Eye (tissue), 1 donor: ENCODE measurements at places on chromosomes 2 and 18.

- no peak for DNase-seq
Measured at GRCh38 chr2:179265082-179265510, 464 bp upstream of the SESTD1 start.

DNA sequence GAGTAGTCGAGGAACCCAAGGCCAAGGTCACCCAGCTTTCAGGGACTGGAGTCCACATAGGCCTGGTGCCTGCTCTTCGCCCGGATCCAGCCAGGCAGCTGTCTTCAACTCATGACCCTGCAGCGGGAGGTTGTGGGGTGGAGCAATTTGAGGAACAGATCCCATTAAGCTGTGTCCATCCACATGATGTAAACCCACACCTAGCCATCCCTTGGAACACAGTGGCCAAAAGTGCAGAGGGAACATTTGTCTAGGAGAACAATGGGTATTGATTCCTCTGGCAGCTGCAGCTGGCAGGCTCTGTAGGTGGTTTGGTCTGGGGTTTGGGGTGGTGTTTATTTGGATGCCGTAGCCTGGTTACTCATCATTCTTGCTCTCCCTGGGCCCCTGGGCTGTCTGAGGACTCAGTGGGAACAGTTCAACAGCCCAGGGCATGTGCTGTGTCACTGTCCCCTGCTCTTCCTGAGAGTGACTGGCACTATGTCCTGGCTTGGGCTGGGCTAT, 99.4 kb downstream of the TFCP2L1 start:
- DNase-seq: peak; percentile 29

DNA sequence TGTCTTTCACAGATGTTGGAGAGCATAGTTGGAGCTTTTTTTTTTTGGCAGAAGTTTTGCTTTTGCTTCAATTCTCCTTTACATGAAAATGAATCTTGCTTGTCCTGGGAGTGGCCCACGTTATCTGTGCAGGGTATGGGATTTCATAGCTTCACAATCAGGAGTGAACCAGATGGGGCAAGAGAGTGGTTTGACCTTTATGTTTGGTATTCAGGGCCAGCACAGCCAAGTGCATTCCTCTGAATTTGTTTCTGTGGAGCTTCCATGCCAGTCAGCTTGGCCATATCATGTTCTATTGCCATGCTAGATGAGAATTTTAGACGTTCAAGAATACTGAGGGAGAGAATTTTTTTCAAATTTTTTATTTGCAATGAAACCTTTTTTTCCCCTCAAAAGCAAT, 116.6 kb downstream of the PRPF40A start:
- no peak for DNase-seq

GRCh38 chr2:46939626-46940359, 24.2 kb upstream of the MCFD2 start:
- DNase-seq: peak; percentile 14

GRCh38 chr2:47373747-47374146, 29.2 kb upstream of the MSH2 start:
- DNase-seq: peak; percentile 19

DNA sequence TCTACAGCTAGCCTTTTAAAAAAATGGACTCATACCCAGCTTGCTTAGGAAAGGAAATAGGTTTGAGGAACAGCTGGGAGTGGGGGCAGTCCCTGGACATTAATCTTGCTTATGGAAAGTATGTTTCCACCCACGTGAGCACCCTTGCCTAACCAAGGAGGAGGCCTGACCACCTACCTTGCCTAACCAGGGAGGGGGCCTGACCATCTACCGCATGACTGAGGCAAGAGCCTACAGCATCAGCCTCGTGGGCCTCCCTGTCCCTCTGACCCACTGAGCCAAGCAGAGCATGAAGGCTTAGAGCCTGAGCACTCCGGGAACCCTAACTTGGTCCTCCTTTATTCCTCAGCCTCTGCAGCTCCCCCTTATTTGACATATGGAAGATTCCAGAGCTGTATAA, 20.2 kb downstream of the PRKAG3 start:
- no peak for DNase-seq

DNA sequence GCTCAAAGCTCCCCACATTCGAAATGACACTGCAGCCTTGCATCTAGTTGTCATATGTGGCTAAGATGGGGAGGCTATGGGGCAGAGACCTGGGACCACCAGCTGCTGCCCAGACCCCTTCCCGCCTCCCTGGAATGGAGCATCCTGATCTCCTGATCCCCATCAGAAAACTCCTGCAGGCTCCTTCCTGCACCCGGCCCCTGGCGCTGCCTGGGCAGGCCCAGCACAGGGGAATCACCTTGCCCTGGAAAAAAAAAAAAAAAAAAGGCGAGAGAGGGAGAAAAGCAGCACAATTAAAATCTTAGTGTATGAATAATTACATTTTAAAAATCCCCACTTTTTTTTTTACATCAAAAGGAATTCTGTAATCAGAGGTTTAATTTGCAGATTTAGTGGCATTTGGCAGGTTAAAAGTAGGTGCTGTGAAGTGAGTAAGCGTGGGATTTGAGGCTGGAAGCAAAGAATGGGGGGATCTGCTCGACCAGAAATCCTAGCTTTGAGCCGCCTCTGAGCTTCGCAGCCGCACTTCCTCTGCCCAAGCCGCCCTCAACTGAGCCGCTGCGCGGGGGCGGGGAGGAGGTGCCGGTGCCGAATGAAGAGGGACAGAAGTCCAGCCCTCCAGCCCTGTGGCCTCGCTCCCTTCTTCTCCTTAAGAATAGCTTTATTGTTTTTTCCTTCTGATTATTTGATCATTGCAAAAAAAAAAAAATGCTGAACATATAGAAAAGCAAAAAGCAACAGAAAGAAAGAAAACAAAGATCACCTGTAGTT, 30.0 kb downstream of the THNSL2 start:
- DNase-seq: peak; percentile 61

GRCh38 chr18:31977270-31977872, 34.4 kb upstream of the TRAPPC8 start:
- DNase-seq: peak; percentile 64

GRCh38 chr2:238158509-238159070, at the start of gene ERFE:
Gene ERFE (plus strand): TSS chr2:238158970. CDS start chr2:238159008, 38 bp downstream.
- peak; percentile 82 for DNase-seq

DNA sequence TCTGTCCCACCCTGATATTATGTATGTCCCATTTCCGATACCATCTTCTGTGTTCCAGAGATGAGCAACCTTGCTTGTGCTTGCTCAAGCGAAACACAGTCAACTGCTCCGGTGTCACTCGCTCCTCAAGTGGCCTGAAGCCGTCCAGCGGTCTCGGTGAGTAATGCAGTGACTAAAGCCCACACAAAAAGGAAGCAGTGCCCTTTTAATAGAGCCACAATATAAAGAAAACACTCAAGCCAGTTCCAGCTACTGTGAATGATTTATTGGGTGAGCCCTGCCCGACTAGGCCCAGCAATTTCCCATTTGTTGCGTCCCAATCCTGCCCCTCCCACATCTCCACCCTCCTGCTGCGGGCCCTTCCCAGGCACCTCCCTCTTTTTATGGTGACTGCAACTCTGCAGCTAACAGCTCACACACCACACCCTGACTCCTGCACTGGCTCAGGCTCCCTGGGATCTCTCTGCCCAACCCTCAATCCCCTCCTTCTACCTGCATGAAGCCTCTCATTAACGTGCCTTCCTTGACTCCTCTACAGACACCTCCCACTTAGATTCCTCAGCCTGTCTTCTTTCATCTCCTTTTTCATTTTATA, 44.2 kb upstream of the DSC1 start:
- peak; percentile 65 for DNase-seq

DNA sequence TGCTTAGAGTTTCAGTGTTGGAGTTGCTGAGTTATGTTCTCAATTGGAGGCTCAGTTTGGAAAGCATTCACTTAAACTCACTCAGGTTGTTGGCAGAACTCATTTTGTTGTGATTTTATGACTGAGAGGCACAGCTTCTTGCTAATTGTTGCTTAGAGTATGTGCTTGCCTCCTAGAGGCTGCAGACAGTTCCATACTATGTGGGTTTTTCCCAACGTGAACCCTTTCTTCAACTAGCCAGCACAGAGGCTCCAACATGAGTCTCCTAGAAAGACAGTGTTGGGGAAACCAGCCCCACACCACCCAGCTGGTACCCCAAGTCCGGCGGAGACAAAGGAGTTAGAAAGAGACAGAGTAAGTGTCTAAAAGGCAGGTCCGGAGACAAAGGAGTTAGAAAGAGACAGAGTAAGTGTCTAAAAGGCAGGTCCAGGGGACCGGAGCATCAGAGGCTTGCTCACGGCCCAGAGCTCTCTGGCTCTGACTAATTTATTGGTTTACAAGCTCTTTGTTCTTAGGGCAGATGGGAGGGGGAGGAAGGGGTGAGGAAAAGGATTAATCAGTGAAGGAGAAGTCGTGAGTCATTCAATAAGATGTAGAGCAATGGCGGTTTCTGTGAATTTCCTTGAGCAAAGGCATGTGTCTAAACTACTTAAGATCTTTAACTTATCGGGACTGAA, 999.7 kb upstream of the LRRTM1 start:
- peak; percentile 31 for DNase-seq

- no peak for DNase-seq
Measured at GRCh38 chr2:108363024-108363907, 14.5 kb upstream of the SULT1C4 start.

DNA sequence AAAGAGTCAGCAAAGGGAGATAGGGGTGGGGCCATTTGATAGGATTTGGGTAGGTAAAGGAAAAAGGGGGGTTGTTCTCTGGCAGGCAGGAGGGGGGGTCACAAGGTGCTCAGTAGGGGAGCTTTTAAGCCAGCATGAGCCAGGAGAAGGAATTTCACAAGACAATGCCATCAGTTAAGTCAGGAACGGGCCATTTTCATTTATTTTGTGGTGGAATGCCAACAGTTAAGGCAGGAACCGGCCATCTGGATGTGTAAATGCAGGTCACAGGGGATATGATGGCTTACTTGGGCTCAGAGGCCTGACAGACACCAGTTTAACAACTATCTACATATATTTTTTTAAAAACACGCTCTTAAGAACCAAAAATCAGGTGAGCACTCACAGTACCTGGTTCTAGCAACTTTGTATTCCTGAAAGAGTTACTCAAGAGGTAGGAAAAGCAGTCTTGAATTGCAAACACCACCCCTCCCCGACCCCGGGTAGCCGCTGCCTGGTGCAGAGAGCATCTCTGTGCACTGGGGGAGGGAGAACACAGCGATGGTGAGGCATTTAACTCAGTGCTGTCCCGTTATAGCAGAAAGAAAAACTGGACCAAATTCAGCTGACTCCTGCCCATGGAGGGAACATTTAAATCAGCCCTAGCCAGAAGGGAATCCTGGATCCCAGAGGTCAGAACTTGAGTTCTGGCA, 414.5 kb upstream of the KLHL29 start:
- DNase-seq: no peak

DNA sequence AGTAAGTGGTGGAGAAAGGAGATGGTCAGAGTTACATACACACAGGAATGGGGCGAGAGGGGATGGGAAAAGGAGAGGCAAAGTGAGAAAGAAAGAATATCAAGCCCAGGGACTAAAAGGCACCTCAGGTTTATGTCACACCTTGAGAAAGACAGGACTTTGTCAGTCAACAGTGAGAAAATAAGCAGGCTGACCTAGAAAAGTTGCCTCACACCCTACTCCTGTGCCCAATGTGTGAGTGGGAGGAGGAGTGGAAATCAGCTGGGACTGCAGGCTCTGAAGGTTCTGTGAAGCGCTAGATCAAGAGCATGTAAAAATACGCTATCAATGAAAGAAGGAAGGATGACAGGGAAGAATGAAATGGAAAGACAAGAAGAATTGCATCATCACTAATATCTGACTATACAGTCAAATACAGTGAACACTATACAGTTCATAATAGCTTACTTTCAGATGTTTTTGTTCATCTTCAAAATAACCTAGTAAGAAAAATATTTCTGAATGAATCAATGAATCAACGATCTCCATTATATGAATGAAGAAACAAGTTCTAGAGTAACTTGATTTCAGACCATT, 10.7 kb downstream of the VPS54 start:
- no peak for DNase-seq

- no peak for DNase-seq
Measured at GRCh38 chr2:99374747-99375146, 37.6 kb downstream of the EIF5B start.

DNA sequence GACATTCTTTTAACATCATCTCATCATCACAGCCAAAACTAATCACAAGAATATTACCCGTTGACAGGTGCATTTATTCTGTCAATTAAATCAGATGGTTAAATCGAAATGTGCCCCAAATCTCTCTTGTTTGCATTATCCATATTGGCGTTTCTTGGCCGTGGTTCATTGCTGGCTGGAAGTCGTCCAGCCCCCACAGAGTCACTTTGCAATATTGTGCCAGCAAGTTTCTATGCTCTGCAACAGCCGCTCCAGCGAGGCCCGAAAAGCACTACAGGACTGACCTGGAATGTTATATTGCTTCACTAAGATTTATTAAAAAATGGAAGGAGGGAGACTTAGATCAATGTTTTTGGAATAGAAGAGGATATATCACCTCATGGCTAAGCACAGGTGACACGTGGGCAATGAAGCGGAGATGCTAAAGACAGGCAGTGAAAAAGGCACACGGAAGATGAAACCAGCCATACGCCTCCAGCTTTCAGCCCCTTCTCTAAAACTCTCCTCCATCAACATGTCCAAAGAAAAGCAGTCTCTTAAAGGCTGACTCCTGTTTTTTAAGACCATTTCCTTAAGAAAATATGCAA, 176.8 kb upstream of the VRK2 start:
- DNase-seq: no peak

DNA sequence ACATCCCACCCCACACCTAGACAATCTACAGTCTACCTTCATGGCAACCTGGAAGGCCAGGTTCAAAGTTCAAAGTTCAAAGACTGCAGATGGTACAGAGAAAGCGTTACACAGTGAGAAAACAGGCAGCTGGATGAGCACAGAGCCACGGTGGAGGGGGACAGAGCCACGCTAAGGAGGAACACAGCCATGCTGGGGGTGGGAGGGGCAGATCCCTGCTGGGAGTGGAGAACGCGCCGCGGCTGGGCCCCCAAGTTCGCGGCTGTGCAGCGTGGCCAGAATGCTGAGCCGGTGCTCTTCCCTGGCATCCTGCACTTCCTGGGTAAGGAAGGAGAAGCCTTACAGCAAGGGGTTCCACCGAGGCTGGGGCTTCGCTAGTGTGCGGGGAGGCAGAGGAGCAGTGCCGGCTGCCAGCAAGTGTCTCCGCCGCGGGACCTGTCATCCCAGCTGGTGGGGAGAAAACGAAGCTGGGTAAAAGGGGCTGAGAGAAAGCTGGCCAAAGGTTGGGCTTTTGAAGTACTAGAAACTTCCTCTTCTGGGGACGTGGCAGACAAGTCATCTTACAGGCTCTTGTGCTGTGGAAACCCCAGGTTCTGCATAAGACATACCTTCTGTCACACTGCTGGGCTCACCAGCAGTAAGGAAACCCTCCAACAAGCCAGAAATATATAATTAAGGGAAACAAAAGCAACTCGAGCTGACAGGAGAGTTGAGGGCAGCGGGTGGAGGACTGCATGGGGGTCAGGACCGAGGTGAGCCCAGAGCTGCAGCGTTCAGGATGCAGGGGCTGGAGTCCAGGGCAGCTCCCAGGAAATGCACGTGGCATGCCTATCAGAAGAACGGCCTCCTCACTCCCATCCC, 115.5 kb downstream of the HDAC4 start:
- no peak for DNase-seq

DNA sequence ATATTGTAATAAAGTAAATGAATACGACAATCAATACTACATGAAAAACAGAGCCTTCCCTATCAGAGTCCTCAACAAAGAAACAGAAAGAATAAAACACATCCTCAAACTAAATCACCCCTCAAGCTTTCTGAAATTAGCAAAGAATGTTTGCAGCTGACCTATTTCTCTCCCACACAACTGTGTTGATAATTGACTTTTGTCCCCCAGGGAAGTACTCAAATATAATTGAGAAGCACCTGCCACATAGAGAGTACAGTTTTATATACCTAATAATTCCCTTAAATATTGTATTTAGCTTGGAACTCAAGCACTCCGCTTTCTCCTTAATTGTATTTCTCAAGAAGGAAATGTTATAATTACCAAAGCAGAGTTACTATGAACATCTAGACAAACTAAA, 12.6 kb downstream of the CACNB4 start:
- DNase-seq: no peak
